ENCODE measurements at places on chromosomes 1 and 21.

- no peak for DNase-seq
These were observed 211.3 kb downstream of the ZNF326 start for GRCh38 chr1:90206260-90206659.

DNA sequence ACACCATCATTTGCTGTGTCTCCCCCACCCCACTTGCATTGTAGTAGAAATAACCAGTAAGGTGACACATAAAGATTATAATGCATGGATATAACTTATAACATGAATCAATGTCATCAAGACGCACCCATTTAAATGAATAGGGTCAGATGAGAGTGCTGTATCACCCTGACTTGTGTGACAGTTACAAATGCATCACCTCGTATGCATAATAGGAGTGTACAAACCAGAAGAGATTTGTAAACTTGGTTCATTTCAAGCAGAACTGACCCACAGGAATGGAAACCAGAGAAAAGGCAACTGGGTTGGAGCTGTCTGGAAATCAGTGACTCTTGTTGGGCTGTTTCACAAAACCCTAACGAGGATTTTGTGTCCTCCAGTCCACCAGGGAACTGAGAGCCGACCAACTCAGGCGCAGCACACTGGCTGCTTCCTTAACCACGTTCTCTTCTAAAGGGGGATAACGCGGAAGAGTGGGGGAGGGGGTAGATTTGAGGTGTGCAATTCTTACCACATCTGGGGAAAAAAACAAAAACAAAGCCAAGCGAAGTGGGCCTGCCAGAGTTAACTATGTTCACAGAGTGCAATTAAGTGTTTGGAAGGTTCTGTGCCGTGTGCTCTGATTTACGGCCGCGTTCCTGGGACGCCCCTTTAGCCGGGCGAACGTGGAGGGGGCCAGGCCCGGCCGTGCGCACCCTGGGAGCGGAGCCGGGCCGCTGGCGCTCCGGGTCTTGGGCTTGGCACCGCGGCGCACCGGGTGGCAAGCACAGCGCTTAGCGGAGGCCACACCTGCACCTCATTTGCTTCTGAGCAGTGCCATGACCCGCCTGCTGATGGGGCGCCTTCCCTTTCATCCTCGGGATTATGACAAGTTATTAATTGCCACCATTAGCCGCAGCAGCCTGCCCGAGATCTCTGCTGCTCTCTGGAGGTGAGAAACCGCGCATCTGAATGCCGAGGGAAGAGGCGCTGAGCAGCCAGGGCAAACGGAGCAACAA is 248.8 kb upstream of the FOXD3 start:
- no peak for DNase-seq

- DNase-seq = no peak
These were observed 15.6 kb upstream of the FMOD start for GRCh38 chr1:203366476-203366875.

DNA sequence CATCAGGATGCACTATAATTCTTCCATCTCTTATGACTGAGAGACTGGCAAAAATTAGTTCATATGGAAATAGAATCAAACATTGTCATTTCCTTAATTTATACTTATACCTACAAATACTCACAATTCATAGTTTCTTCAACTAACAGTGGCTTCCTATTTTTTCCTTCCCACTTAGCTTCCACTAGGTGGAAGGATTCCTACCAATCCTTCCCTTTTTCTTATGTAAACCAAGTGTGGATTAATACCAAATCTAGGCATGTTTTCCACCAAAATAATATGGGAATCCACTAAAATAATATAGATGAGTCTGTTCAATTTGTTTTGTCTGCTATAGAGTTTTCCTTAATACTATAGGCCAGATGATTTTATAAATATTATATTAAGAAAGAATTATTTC is 1537.1 kb downstream of the PLA2G4A start:
- DNase-seq = no peak

DNA sequence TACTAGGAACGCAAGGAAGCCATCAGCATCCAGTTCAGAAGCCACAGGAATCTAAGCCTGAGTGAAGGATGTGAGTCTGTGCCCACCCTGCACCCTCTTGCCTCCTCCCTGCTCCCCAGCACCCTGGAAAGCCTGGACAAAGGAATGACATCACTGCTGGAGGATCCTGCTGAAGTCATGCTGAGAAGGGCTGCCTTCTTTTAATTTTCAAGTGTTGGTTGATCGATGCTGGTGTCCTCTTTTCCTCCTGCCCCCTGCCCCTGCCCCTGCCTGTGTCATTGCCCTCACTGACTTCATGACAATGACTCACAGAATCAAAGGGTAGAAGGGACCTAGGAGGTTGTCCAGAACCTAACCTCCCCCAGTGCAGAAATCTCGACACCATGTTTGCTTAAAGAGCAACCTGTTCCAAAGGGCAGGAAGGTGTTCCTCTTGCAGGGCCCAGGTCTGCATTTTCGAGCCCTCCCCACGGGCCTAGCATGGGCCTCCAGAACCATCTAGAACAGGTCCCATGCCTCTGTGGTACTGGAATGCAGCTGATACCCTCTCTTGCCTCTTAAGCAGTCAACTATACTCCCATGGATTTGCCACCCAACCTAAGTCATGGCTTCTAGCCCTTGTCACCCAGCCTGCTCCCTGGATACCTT is 9.6 kb downstream of the DHRS3 start:
- DNase-seq = no peak

DNA sequence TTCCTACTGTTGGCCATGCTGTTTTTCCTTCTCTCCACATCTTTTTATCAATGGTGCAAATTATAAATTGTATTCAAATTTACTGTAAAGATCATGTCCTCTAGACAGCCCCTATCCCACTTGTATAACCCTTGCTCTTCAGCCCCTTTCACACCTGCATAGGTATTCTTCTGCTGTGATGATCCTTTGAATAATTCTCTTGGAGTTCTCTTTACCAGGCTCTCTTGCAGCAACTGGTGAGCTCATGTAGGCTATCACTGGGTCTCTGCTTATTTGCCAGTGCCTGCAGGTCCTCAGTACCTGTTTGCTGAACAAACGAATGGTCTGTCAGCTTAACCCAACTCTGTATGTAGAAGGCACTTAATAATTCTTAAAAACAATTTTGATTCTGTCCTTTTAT is 8.2 kb downstream of the PTPRC start:
- DNase-seq = no peak

DNA sequence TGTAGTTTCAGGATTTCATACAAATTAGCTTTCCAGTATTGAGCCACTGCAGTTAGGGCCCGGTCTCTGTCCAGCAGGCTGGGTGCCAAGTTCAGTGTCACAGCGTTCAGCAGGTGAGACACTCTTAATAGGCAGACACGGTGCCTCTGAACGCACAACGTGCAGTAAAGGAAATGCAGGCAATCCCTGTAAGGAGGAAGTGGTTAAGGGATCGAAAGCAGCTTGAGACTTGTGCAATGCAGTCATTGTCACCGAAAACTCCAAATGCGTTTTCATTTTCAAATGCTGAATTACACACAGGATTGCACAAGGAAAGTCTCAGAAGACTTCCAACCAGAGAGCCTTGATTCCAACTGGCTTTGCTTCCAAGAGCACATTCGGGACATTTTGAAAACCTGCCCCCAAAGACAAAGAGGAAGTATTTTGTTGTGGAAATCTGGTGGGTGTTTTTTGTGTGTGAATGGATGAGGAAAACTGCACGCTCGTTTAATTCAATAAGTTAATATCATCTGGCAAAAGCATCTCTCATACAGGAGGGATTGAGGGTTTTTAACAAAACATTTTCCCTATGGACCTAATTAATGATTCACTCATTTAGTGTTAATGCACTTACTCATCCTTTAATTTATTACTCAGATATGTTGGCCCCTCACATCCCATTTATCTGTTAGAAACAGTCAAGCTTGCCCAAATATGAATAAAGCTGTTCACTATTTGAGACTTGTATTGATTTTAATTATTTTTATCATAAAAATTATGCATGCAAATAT is 61.6 kb downstream of the PTGS2 start:
- DNase-seq = no peak

- DNase-seq = no peak
These were observed 683 bp upstream of the DMAP1 start for GRCh38 chr1:44212355-44213221.

Measured in NCI-H2081 treated with DMSO at 0.1 percent for 48 hours (cell line).